HepG2 (cell line): ENCODE measurements at places on chromosomes 13 and 19.

DNA sequence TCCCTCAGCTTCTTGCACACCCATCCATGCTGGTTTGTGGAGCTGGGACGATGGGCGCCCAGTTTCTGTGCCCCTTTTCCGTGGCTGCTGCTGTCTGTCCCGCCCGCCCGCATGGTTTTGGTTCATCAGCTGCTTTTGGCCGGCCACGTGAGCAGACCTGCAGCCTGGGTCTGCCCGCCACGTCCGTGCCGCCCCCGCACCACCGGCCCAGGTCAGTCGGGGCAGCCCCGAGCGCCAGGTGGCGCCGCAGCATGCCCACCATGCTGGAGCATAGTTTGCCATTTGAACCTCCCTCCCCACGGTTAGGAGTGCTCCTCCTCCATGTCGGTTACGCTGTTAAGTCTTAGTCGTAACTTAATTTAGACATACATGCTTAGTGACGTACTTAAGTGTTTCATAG lies 15.3 kb upstream of the RPS15 start:
- no peak for DNase-seq
- H3K4me1 ChIP-seq, result peaks cover 45% of the 10 kb centered on the region
- peaks cover 30% of the 10 kb centered on the region for H3K36me3 ChIP-seq

DNA sequence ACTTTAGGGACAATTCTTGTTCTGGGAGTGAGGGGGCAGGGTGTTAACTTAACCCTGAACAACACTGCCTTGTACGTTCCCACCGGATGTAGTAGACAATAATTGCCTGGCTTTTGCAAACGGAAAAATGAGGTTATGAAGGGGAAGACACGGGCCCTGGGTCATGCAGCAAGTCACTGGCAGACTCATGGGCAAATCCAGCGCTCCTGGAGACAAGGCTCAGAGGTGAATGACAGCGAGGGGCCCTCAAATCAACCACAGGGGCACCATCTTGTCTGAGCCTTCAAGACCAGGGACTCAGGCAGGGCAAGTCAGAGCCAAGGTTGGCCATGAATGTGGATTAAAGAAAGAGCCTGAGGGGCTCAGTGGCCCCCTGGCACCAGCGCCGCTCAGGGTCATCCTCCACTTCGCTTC lies 2.8 kb downstream of the RASA3 start:
- H3K4me3 ChIP-seq, result no peak overlapping the region
- no peak for DNase-seq
- H3K27ac ChIP-seq, result no peak overlapping the region
- no peaks in the 10 kb centered on the region for H3K36me3 ChIP-seq

GRCh38 chr19:9187191-9187590 lies 8.4 kb downstream of the OR7D2 start:
- H3K4me1 ChIP-seq, result no peaks in the 10 kb centered on the region
- no peak overlapping the region for H3K27ac ChIP-seq
- no peak for DNase-seq
- no peak overlapping the region for H3K4me3 ChIP-seq
- no peaks in the 10 kb centered on the region for H3K36me3 ChIP-seq
- H3K27me3 ChIP-seq, result no peaks in the 10 kb centered on the region

GRCh38 chr19:31513841-31514240 lies 164.6 kb upstream of the TSHZ3 start:
- no peak overlapping the region for H3K4me3 ChIP-seq
- no peaks in the 10 kb centered on the region; the same call in 1 of the 2 replicates for H3K27me3 ChIP-seq
- no peaks in the 10 kb centered on the region for H3K36me3 ChIP-seq
- no peaks in the 10 kb centered on the region for H3K4me1 ChIP-seq
- no peak for DNase-seq
- no peak overlapping the region for H3K27ac ChIP-seq

GRCh38 chr13:65926750-65927171 lies 1303.4 kb downstream of the PCDH9 start:
- H3K4me1 ChIP-seq, result no peaks in the 10 kb centered on the region
- no peaks in the 10 kb centered on the region for H3K36me3 ChIP-seq
- DNase-seq, result peak; percentile 2

DNA sequence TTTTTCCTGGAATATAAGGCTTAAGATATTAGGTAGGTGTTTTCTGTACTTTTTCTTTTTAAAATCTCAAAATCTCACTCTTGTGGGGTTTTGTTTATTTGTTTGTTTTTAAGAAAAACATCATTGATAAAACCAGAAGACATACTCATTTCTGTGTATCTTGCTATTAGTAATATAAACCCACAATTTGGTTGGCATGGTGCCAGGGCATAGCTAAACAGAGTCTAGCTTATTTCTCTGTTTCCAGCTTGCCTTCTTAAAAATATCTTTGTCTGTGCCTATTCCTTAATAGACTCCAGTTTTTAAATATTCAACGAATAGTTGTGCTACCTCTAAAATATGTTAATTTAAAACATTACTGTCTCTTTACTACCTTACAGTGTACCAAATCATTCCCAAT lies 1121.9 kb upstream of the PCDH20 start:
- DNase-seq, result no peak
- no peaks in the 10 kb centered on the region for H3K27me3 ChIP-seq
- H3K36me3 ChIP-seq, result no peaks in the 10 kb centered on the region

DNA sequence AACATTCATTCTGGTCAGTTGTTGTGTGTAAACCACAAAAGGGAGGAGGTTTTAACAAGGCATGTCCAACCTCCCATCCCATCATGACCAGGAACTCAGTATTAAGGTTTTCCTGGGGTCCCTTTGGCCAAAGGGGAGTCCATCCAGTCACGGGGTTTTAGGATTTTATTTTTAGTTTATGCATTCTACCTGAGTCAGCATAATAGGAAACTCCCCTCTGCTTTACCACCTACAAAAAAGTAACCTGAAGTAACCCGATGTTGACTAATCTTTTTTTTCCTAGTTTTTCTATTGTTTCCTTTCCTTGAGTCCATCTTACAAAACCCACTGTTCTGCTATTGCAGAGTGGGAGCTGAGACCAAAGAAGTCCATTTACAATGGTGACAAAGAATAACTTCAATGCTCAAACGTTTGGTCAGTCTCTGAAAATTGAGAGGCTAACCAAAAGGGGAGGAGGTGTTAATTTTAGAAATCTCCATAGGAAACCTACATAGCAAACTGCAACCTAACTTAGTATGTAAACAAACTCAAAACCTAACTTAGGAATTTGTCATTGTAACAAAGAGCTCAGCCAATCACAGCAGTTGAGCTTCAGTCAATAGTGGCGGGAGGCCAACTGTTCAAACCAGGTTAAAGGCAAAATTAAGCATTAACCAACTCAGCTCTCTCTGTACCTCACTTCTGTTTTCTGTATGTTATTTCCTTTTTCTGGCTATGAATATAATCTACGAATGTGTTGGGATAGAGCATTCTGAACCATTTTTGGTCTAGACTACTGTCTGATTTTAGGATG lies 1954.1 kb downstream of the PCDH9 start:
- no peaks in the 10 kb centered on the region for H3K36me3 ChIP-seq
- DNase-seq, result no peak

GRCh38 chr13:78714717-78715116 lies 55.8 kb upstream of the OBI1 start:
- no peaks in the 10 kb centered on the region for H3K36me3 ChIP-seq
- H3K27me3 ChIP-seq, result no peaks in the 10 kb centered on the region
- no peak for DNase-seq
- H3K4me1 ChIP-seq, result peaks cover 8% of the 10 kb centered on the region; the same call in 1 of the 2 replicates
- H3K4me3 ChIP-seq, result no peak overlapping the region
- no peak overlapping the region for H3K27ac ChIP-seq

GRCh38 chr19:7643031-7643415 lies 6.1 kb downstream of the STXBP2 start:
- no peak overlapping the region for H3K27ac ChIP-seq
- H3K27me3 ChIP-seq, result no peaks in the 10 kb centered on the region
- peaks cover 3% of the 10 kb centered on the region for H3K4me1 ChIP-seq
- H3K4me3 ChIP-seq, result no peak overlapping the region
- DNase-seq, result no peak

GRCh38 chr13:49097374-49097773 lies 121.7 kb downstream of the FNDC3A start:
- H3K4me1 ChIP-seq, result peaks cover 32% of the 10 kb centered on the region
- H3K27ac ChIP-seq, result no peak overlapping the region
- no peaks in the 10 kb centered on the region for H3K36me3 ChIP-seq
- peak; percentile 70 for DNase-seq

DNA sequence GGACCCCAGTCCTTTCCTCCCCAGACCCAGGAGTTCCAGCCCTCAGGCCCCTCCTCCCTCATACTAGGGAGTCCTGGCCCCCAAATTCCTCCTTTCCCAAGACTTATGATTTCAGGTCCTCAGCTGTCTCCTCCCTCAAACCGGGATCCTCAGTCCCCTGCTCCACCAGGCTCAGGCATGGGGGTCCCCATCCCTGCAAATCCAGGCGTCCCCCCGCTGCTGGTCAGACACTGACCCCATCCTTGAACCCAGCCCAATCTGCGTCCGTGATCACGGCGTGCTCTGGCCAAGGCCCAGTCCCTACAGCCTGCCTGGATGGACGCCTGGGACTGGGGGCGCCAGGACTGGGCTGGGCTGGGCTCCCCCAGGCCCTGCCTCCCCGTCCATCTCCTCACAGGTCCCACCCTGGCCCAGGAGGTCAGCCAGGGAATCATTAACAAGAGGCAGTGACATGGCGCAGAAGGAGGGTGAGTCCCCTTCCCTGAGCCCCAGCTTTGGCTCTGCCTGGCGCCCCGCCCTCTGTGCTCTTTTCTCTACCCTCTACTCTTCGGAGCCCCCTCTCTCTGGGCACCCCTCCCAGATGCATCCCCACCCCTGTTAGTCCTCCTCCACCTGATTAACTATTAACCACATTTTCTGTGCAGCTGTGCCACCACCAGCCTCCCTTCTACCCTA lies 672 bp downstream of the HPN start:
- peaks cover 69% of the 10 kb centered on the region for H3K4me1 ChIP-seq
- no peaks in the 10 kb centered on the region for H3K27me3 ChIP-seq
- DNase-seq, result peak; percentile 89
- peaks cover 6% of the 10 kb centered on the region for H3K36me3 ChIP-seq
- H3K27ac ChIP-seq, result peak overlapping the region; percentile 99

- H3K36me3 ChIP-seq, result peaks cover 3% of the 10 kb centered on the region; the same call in 1 of the 2 replicates
- H3K27ac ChIP-seq, result no peak overlapping the region
- H3K4me3 ChIP-seq, result no peak overlapping the region
- no peak for DNase-seq
- H3K27me3 ChIP-seq, result no peaks in the 10 kb centered on the region
- peaks cover 54% of the 10 kb centered on the region for H3K4me1 ChIP-seq
These were observed 30.9 kb downstream of the MLLT1 start for GRCh38 chr19:6248844-6249243.

- H3K27me3 ChIP-seq, result peaks cover 12% of the 10 kb centered on the region
- H3K4me1 ChIP-seq, result no peaks in the 10 kb centered on the region
- H3K4me3 ChIP-seq, result no peak overlapping the region
- H3K36me3 ChIP-seq, result no peaks in the 10 kb centered on the region
- DNase-seq, result no peak
These were observed 24.0 kb upstream of the MIER2 start for GRCh38 chr19:368630-369024.

GRCh38 chr19:20154636-20155035 lies 12.4 kb upstream of the ZNF486 start:
- H3K4me1 ChIP-seq, result no peaks in the 10 kb centered on the region
- H3K27ac ChIP-seq, result no peak overlapping the region
- DNase-seq, result no peak

DNA sequence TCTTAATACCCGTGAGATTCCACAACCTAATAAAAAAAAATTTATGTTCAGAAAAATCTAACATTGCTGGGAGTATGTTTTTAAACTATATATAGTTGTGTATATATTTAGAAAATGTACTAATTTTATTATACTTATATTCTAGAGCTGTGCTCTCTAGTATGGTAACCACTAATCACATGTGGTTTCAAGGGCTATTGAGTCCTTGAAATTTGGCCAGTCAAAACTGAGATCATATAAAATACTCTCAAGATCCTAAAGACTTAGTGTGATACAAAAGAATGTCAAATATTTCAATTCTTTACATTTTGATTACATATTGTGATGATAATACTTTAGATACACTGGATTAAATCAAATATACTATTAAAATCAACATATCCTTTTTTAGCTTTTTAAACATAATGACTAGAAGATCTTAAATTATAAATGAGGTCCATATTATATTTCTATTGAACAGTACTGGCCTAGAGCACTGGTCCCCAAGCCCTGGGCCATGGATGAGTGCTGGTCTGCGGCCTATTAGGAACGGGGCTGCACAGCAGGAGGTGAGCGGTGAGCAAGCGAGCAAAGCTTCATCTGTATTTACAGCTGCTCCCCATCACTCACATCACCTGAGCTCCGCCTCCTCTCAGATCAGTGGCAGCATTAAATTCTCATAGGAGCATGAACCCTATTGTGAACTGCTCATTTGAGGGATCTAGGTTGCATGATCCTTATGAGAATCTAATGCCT lies 176.5 kb upstream of the NBEA start:
- H3K27ac ChIP-seq, result no peak overlapping the region
- no peaks in the 10 kb centered on the region for H3K27me3 ChIP-seq
- DNase-seq, result no peak

- H3K4me1 ChIP-seq, result no peaks in the 10 kb centered on the region
- H3K27me3 ChIP-seq, result no peaks in the 10 kb centered on the region
- DNase-seq, result no peak
- no peak overlapping the region for H3K4me3 ChIP-seq
These were observed 805.6 kb upstream of the ARGLU1 start for GRCh38 chr13:107373551-107373950.

DNA sequence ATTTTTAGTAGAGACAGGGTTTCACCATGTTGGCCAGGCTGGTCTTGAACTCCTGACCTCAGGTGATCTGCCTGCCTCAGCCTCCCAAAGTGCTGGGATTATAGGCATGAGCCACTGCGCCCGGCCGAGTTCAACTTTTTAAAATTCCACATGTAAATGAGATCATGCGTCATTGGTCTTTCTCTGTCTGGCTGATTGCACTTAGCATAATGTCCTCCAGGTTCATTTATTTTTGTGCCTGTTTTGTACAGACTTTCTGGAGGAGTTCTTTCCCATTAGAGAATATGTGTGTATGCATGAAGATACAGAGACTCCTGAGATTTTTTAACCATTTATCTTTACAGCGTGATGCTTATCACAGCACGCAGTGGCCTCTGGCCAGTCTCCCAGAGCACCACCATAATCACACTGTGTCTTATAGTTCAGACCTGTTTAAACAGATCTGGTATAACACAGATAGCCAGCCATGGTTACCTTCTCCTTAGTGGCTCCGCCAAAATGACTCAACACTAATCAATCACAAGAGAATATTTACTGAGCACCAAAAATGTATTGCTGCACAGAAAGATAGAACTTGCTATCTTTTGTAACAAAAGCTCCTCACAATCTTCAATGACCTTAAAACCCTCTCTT lies 11.4 kb upstream of the STARD13 start:
- H3K4me1 ChIP-seq, result peaks cover 26% of the 10 kb centered on the region
- DNase-seq, result peak; percentile 68
- H3K27ac ChIP-seq, result peak overlapping the region; percentile 25

GRCh38 chr19:31263328-31263727 lies 85.9 kb downstream of the TSHZ3 start:
- DNase-seq, result no peak
- H3K4me1 ChIP-seq, result no peaks in the 10 kb centered on the region
- no peaks in the 10 kb centered on the region for H3K27me3 ChIP-seq

DNA sequence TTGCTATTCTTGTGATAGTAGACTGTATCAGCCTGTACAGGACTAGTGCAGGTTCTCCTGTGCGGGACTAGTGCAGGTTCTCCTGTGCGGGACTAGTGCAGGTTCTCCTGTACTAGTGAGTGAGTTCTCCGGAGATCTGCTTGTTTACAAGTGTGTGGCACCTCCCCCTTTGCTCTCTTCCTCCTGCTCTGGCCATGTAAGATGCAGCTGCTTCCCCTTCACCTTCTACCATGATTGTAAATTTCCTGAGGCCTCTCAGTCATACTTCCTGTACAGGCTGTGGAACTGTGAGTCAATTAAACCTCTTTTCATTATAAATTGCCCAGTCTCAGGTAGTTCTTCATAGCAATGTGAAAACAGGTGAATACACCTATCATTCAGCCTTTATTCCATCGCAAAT lies 289.6 kb downstream of the TEX29 start:
- no peak overlapping the region for H3K4me3 ChIP-seq
- H3K27ac ChIP-seq, result no peak overlapping the region
- no peaks in the 10 kb centered on the region; the same call in 1 of the 2 replicates for H3K27me3 ChIP-seq
- H3K36me3 ChIP-seq, result no peaks in the 10 kb centered on the region
- 0 out of 2 replicates have a peak, but pooled peaks cover 5% of the 10 kb centered on the region for H3K4me1 ChIP-seq
